MV-4-11 (cell line): ENCODE measurements at places on chromosomes 1 and 21.

DNA sequence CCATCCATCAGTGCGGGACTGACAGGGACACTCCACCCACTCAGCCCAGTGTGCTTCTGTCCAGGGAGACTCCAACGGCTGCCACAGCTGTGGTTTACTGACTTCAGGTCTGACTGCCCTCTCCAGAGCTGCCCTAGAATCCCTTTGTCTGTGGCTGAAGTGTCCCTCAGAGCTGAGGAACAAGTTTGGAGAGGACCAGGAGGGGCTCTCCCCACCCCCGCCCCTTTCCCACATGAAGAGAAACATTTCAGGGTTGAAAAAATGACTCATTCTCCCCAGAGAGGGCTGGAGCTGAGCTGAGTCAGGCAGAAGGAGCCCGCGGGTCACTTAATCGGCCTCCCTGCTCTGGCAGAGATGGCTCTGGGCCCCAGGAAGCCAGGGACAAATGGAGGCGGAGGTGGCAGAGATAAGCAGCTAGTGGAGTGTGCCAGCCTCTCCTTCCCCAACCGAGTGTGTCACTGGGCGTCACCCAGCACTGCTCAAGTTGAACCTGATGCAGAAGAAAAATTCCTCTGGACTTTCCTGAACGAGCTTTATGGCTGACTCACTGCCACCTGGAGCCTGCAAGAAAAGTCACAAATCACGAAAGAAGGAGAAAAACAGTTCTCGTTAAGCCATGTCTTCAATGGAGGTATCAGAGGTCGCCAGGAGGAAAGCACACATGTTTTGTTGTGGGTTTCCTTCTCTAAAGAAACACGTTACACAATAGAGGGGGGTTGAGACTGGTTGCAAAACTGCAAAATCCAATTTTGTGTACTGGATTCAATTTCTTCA is 34.3 kb upstream of the ECE1 start:
- DNase-seq = peak; percentile 83

GRCh38 chr1:204418174-204419063 is 6.8 kb upstream of the PPP1R15B start:
- no peak for DNase-seq

DNA sequence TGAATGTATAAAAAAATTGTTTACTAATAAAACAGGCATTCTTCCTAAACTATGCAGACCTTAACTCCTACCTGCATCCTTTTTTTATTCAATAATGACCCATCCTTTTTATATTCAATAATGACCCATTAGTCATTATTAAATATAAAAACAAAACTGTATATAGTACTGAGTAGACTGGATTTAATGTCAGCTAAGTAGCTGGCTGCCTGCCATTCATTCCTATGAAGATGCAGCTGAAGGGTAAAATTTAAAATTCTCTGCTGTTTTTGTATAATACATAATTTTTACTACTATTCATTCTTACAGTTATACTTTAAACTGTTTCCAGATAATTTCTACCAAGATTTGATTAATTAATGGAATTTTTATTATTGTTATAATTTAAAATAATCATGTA is 79.3 kb downstream of the DENND1B start:
- no peak for DNase-seq

DNA sequence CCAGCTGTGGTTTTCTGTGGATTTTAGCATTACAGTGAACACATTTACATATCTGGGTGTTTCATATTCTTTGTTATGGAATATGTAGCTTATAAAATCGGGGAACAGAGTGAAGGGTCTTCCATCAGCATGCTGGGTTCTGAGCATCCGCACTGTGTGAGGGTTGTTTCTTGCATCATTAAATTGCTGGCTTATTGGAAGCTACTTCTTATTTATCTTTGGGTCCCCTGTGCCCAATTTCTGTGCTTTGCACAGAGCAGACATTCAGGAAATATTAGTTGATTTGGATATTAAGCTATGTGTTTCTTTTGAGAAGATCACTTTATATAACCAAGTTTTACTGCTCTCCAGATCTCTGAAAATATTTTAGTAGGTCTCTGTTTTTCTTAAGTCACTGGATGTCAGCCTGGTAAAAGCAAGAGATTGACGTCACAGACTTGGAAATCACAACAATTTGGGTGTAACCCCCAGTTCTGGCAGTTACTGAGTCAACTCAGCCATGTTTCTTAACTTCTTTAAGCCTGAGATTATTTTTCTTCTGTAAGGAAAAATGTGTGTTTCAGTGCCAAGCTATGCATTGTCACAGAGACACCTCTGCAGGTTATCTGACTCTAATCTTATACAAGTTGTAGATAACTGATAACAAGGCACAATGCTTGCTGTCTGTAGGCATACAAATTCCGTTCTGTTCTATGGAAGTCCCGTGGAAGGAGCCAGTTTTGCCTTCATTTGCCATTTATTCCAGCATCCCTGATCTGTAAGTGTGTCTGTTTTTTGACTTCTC is 258.3 kb upstream of the KAZN start:
- no peak for DNase-seq

DNA sequence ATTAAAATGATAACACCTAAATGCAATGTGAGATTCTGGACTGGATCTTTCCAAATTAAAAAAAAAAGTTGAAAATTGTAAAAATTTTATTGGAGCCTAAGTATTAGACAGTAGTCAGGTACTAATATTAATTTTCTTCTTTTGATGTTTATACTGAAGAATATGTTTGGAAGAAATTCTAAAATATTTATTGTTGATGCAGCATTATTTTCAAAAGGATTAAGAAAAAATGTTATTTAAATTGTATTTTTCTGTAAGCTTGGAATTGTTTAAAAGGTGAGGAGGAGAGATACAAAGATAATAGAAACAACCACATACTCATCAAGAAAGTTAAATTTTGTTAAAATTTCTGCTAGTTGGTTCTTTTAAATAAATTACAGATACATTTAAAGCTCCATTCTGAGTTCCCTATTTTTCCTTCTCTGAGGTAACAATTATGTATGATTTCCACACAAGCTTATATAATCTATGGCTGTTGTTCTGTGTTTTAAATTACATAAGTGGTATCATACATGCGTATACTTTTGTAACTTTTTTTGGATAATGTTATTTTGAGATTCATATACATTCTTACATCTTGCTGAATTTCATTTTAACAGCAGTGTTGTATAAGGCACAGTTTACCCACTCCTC is 180.3 kb upstream of the RGS18 start:
- no peak for DNase-seq

GRCh38 chr1:1001057-1001783 is 1.3 kb upstream of the HES4 start:
- DNase-seq = no peak

DNA sequence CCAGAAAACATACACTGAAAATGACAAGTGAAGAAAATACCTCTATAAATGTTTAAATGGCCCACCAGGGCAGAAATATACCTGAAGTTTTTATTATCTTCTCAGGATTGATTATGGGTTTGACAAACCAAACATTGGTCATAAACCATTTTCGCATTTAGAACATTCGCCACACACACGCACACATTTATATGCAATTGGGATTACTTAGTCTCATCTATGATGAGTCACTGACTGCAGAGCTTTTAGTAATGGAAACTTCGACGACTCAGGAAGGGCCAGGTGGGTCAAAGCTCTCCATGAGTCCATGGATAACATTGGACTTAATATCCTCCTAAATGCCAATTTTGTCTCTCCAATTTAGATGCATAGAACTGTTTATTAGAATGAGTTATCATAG is 16.9 kb downstream of the NRDC start:
- no peak for DNase-seq

DNA sequence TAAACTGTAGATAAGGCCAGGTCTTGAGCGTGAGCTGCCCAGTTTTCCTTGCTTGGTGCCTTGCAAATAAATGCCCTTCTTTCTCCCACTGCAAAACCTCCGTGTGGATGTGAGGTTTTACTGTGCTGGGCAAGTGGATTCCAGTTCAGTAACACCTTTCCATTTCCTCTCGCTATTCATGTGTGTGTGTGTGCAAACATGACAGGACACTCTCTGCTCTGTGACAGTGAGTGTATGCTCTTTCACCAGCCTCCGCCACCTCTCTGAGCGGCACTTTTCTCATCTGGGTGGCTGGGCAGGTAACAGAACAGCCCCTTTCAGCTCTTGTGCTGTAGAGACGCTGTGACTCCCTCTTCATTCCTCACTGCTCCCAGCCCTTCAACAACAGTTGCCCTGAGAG is 23.9 kb downstream of the CNIH3 start:
- no peak for DNase-seq

- DNase-seq = no peak
Measured at GRCh38 chr1:94475232-94475631, 57.0 kb downstream of the ABCD3 start.
